ENCODE measurements at places on chromosomes 16 and 17.

DNA sequence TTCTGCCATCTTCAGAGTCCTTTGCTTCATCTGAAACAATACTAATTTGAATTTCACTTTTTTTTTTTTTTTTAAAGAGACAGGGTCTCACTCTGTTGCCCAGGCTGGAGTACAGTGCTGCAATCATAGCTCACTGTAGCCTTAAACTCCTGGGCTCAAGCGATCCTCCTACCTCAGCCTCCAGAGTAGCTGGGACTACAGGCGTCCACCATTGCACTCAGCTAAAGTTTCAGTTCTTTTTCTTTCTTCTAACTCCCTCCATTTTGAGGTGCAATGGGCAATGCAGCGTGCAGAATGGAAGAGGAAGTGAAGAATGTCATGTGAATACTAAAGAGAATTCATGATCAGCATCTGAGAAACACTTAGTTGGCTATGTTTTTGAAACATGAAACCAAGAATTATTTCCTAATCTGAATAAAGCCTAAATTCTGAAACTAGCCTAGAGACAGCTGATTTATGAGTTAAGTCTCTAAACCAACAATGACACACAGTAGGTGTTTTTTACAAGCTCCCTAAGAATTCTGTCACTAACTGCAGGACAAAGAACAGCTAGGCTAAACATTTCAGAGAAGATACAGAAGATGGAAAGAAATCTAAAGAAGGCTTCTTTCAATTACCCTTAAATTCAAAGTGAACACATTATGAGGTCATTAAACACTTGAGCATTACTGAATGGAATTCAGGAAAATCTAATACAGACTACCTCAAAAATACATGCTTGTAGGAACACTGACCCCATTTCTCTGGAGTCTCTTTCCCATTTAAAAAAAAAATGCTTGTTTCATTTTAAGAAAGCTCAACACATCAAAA, 21.0 kb downstream of the SNN start:
- DNase-seq: no peak

GRCh38 chr16:53664724-53665345, 38.8 kb downstream of the RPGRIP1L start:
- no peak for DNase-seq

DNA sequence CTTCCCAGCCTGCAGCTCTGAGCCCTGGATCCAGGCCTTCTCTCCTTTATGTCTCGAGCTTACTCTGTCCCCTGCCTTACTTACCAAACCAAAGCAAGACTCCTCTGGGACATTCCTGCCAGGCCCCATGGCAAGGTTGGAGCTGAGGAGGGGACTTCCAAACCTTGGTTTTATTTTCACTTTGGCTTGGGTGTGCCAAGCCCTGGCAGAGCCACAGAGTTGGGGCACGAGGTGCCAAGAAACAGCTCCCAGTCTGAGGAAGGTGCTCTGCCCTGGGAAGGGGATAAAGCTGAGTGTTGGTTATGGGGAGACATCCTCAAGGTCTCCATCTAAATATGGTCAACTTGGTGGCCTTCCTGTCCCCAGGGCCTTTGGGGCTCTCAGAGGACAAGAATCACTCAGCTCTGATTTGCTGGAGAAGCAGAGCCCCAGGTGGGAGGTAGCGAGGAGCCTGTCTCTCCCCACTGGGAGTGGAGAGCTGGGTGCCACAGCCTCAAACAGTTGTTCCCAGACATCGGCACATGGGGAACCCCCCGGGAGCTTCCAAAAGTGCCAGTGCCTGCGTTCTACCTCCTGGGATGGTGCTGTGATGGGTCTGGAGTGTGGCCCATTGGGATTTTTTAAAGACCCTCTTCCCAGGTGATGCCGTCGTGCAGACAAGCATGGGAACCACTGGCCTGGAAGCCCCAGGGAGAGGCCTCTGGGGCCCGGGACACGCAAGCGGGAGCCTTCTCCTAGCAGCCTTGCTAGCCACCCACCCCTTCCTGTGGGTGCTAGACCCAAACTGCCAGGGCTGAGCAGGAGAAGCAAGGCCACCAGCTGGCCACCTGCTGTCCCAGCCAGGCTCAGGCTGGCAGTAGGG, 10.3 kb downstream of the NLRC5 start:
- DNase-seq: no peak

DNA sequence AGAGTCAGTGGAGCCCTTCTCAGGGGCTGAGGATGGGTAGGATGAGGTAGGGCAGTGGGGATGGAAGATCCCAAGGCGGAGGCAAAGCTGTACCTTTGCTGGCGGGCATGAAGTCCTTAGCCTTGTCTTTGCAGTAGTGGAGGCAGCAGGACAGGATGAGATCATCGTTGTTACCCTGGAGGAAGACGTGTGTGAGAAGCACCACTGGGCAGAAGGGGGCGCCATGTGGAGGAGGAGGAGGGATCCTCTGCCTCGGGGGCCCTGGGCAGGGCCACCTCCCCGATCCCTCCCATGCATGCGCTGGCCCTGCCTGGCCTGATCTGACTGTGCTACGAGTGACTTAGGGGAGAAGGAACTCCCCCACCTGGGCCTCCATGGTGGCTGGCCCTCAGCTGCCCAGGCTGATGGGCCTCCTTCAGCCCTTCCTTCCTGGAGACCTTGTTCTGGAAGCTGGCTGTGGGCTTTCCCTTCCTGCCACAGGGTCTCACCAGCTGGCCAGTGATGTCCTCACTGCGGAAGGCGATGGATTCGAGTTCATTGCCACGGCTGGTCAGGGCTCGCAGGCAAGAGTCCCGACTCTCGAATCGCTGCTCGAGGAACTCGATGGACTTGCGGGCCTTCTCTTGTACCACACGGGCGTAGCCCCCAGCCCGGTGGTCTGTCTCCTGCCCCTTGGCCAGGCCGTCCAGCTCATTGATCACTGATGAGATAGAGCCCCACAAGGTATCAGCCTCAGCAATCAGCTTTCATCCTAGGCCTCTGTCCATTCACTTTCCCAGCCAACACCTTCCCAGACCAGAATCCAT, 10.3 kb downstream of the HIC1 start:
- DNase-seq: no peak

DNA sequence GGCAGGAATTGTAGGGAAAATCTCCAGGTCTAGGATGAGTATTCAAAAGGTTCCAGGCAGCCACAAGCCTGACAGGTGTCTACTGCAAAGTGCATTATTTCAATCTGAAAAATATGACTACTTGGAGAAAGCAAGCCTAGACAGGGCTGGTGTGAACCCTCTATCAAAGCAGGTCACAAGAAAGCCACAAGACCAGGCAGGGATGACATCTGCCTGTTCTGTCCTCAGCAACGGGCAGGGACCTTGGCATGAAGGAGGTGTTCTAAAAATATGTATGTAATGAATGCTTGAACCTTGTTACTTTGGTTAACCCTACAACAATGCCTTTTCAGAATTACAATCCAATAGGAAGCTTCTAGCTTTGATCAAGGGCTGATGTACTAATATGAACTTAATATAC, 1.2 kb upstream of the COX6A2 start:
- no peak for DNase-seq

DNA sequence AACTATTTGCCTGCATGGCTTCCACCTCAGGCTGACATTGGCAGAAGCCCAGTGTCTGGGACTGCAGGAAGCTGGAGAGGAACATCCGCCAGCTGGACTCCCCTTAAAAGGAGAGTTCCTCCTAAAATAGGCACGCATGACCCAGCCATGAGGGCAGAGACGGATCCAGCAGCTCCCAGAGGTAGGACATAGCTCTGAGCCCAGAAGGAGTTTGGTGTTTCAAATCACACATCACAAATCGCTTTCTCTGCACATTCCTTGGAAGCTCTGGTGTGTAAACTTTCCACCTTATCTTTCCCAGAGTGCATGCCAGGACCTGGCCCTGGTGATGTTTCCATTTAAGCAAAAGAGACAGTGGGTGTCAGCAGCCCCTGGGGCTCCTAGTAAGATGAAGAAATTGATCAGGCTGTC, 231.1 kb upstream of the CDH5 start:
- no peak for DNase-seq

GRCh38 chr16:89345642-89346150, 128.2 kb downstream of the ZNF778 start:
- no peak for DNase-seq

GRCh38 chr17:61351745-61352407, 47.8 kb upstream of the TBX2 start:
- DNase-seq: no peak

- no peak for DNase-seq
Observed at GRCh38 chr16:70158261-70158939, 15.2 kb upstream of the CLEC18C start.

DNA sequence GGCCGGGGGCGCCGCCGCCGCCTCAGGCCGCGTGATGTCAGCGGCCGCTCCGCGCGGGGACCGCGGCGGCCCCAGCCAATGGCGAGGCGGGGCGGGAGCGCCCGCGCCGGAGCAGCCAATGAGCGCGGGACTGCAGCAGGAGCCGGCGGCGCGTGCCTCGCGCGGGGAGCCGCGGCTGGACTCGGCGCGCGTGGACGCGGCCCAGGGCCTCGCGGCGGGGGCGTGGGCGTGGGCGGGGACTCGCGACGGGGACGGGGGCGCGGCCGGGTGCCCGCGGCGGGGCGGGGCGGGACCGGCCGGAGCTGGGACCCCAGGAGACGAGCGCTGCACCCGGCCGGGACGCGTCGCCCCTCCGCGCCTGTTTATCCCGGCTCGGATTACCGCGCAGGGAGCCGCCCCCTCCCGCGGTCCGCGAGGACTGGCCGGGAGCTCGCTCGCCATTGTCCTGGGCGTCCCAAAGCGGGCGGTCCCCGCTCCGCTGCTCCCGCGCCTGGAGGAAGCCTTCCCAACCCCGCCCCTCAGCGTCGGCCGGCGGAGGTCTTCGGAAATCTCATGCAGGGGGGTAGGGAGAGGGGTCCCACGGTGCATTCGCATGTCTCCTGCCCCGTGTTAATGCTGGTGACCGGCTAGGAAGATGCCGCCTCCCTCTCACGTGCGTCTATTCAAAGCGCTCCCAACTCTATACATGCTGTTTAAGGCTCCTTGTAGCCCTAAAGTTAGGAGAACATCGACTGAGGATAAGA, at the start of gene RNF157:
TSS of gene RNF157 (minus strand) at position 33 of the 743 bp plus-strand sequence. CDS start 253 bp downstream, outside the sequence.
- no peak for DNase-seq

DNA sequence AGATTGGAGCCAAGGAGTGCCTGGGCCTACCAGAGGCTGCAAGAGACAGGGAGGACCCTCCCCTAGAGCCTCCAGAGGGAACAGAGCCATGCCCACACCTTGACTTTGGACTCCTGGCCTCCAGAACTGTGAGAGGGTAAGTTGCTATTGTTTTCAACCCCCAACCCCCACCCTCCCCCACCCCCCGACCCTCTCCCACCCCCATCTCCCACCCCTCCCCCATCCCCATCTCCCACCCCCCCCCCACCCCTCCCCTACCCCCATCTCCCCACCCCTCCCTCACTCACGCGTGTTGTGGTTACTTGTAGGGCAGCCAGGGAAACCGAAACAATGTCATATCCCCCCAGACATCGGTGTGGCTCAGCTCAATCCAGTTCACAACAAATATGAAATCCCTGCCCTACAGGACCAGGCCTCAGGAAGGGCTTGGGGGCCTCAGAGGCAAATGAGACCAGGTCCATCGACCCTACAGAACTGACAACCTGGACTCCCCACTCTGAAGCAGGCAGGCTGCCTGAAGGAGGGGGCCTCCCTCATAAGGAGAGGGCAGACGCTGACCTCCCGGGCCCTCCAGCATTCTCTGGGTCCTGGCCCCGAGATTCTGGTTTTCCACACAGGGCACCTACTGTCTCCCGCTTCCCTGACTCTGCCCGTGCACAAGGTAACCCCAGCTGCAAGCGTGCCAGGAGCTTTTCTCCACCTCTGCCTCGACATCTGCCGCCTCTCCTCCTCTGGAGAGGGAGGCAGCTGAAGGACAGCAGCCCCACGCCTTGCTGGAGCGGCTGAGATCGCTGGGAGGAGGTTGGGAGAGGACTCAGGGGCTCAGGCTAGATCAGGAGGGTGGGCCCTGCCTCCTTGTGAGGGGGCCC, 3.0 kb upstream of the ZCCHC14 start:
- DNase-seq: no peak

DNA sequence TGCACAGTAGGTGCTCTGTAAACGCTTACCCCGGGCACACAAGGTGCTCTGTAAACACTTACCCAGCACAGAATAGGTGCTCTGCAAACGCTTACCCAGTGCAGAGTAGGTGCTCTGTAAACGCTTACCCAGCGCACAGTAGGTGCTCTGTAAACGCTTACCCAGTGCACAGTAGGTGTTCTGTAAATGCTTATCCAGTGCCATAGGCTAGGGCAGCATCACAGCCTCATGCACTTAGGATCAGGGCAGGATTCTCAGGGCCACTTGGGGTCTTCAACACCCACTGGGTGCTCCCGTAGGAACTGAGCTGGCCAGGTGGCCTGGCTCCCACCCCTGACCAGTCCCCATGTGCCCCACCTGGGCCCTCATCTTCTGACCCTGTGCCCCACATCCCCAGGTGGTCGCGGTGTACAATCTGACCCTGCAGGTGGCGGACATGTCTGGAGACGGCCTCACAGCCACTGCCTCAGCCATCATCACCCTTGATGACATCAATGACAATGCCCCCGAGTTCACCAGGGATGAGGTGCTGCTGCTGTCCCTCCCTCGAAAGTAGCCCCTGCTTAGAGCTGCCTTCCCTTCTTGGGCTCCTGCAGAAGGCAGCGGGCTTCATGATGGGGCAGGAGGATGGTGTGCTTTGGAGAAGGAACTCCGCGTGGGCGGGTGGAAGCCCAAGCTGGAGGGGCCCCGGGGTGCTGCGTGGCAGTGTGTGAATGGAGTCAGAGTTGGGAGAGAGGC, 13.1 kb downstream of the SLC22A31 start:
- DNase-seq: no peak

GRCh38 chr17:73748508-73748907, 104.3 kb upstream of the SDK2 start:
- DNase-seq: no peak

GRCh38 chr17:50957600-50958575, 91.7 kb upstream of the TOB1 start:
- DNase-seq: no peak

GRCh38 chr17:58626905-58627304, 64.9 kb downstream of the TEX14 start:
- no peak for DNase-seq

DNA sequence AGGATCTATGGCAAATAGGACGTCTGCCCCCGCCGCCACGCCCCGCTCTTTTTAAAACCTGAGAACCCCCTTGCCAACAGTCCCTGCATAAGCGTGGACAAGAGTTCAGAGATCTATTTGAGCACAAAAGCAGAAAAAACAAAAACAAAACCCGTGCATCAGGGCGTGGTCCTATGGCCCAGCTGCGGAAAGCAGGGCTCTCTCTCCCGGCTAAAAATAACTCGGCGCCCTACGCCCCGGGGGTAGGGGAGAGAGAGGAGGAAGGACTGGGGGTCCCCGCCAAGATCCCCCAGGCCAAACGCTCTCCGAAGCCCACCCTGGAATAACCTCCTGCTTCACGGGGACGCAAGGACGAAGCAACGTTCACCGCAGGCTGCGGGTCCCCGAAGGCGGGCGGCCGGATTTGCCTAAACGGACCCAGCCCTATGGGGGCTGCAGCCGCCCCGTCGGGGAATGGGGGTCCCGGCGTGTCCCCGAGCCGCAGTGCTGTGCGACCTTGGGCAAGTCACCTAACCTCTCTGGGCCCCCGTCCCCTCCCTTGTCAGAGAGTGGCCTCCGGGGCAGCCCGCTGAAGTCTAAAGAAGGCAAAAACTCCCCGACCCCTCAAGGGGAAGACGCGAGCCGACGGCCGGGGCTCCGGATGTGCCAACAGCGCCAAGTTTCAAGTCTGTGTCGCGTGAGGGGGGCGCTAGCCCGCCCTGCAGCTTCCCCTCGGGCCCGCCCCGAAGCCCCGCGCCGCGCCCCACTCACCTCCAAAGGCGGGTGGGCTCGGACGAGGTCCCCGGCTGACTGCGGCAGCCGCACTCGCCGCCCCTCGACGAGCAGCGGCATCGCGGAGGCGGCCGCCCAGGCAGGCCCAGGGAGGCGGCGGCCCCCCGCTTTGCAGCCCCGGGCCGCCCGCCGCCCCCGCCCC, 477 bp downstream of the NTAN1 start:
- DNase-seq: peak; percentile 32

- DNase-seq: no peak
Observed at GRCh38 chr17:41868568-41868967, 3.3 kb upstream of the KLHL11 start.
